ENCODE measurements at places on chromosomes 12 and 14.

DNA sequence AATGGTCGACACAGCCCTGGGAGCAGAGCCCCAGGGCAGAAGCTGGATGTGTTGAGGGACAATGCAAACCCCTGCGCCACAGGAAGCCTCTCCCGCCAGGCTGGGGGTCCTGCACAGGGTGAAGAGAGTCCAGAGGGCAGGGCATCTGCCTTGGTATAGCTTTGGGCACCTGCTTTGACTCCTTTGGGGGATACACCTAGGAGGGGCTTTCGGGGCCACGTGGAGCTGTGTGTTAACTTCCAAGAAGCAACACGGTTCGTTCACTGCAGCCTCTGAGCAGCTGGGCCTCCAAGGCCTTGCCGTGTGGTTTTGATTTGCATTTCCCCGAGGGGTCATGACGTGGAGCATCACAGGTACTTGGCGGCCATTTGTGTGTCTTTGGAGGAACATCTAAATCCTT, 5.8 kb upstream of the PUS1 start:
- no peak for DNase-seq

GRCh38 chr12:81596558-81596957, 162.6 kb downstream of the PPFIA2 start:
- DNase-seq, result no peak

DNA sequence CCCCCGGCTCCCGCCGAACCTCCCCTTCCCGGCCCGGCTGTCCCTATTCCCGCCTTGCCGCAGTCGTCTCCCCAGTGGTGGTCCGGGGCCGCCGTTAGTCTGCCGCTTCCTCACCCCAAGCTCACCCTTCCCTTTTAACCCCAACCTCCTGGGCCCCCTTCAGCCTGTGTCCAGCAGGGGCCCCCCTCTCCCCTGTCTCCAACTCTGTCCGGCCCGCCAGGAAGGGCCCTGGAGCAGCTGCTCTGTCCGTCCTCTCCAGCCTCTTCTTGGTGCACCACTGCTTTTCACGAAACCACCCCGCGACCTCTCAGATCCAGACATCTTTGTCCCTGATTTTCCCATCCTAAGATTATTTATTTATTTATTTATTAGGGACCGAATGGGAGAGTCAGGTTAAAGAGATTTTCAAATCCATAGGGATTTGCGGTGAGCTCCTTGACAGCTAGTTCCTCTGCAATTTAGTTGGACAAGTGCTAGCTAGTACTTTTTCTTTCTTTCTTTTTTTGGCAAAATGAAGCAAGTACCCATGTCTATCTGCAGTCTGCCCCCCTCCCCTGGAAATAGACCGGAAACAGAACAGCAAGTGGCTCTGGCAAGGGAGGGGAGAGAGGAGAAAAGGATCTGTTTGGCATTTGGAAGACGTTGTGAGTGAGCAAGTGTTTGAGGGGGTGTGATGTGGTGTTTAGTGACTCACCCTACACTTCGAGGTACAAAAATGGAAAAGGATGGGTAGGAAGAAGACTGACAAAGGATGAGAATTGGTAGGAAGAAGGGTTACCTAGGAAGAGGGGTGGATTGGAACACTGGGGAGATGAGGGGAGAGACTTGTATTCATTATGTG, 632 bp downstream of the UBR7 start:
- DNase-seq, result no peak

DNA sequence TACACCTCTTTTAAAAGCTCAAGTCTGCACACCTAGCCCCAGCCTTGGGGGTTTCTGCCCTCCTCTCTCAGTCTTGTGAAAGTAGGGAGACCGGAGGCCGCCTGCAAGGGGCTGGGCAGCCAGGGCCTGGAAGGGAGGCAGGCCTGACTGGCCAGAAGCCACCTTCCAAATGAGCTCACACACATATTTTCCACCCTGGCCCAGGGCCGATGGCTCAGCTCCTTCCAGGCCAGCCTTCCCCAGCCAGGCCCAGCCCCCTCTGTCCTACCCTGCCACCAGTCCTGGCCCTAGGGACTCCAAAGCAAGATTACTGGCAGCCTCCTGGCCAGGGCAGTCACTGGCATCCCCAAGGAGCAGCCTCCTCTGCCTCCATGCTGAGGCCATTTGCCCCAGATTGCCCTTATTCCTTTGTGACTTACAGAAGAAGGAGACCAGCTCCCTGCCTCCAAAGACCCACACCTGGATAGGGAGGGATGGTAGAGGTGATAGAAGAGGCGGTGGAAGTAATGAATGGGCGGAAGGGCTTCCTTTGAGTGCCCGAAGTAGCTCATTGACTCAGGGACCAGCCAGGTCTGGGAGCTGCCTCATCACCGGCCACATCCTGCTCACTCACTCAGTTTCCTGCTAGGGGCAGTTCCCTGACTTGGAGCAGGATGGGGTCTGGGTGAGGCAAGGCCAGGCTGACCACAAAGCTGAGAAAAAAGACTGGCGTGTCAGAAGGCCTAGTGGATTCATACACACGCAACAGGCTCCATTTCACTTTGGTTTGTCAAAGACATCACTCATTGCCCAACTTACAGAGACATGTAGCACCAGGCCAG, 14.8 kb downstream of the MMP14 start:
- no peak for DNase-seq

GRCh38 chr14:105299654-105300541, 903 bp downstream of the BRF1 start:
- peak; percentile 20 for DNase-seq

- DNase-seq, result no peak
Observed at GRCh38 chr12:52062167-52063081, 7.4 kb upstream of the ATG101 start.

GRCh38 chr12:45663455-45663854, 66.1 kb upstream of the ARID2 start:
- no peak for DNase-seq

GRCh38 chr12:51295651-51296050, 25.4 kb upstream of the SMAGP start:
- DNase-seq, result no peak

- no peak for DNase-seq
Observed at GRCh38 chr12:94801745-94802144, 151.4 kb upstream of the TMCC3 start.

GRCh38 chr14:58571769-58572472, 65.8 kb upstream of the DACT1 start:
- DNase-seq, result no peak

DNA sequence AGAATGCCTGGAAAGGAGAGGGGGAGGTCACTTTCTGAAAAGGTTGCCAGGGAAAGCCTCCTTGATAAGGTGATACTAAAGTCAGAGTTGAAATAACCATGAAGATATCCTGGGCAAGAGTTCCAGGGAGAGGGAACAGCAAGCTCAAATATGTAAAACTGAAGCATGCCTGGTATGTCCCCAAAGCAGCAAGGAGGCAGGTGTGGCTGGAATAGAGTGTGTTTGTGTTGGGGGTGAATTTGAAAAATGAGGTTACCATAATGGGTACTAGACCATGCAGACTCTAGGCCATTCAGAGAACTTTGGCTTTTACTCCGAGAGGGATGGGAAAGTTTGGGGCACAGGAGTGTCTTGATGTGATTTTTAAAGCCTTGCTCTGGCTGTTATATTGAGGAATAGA, 66.7 kb upstream of the PTCSC3 start:
- DNase-seq, result no peak

GRCh38 chr12:43856972-43857371, 21.1 kb downstream of the TMEM117 start:
- DNase-seq, result no peak

DNA sequence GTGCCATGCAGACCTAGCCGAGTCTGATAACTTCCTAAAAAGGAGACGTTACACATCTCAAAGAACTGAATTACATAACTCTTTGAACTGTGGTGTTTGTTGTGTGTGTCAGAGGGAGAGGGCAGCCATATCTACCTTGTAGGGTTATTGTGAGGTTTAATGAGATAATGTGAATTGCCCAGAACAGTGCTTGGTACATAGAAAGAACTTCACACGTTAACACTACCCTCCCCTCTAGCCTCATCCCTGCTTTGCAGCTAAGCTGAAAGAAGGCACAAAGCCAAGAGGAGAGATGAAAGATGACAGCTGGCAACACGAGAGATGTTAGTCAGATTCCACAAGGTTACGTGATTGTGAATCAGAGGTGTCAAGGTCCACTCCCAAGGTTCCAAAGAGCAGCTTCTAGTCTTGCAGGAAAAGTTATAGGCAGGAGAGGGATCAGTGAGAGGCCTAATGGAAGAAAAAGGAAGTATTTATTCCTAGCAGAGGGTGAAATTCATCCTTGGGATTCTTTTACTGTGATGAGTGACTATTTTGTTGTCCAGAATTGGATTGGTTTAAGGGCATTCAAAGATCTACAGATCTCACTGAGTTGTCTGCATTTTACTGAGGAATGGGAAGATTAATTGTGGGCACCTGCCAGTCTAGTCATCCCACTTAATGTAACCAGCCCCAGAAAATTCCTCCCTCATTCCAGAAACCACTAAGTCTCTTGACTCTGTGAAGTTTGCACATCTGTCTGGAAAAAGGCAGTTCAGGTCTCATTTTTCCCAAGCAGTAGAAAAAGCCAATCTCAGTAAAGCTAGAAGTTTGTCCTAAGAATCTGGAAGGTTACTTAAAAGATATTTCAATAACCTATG, 25.9 kb upstream of the WNK1 start:
- no peak for DNase-seq

- DNase-seq, result no peak
Observed at GRCh38 chr14:23421594-23421993, 13.5 kb upstream of the MYH6 start.

- no peak for DNase-seq
Observed at GRCh38 chr12:108646600-108647579, 13.2 kb upstream of the SELPLG start.

DNA sequence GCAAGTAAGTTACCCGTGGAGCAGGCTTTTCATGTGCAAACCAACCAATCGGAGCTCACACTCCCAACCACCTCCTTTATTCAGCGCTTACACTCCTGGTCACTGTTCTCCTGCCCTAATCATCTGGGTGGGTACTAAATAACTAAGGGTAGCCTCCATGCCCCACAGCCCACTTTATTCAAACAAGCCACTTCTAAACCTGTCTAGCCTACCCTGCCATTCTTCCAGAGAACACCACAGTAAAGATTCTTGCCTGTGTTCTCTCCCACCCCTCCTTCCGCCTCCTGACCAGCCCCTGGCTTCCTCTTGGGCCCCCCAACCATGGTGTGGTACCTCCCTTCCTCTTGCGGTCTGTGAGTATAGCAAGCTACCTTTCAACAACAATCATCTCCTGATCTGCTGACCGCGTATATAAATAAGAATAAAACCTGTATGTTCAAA, 581.9 kb downstream of the VRK1 start:
- DNase-seq, result no peak

DNA sequence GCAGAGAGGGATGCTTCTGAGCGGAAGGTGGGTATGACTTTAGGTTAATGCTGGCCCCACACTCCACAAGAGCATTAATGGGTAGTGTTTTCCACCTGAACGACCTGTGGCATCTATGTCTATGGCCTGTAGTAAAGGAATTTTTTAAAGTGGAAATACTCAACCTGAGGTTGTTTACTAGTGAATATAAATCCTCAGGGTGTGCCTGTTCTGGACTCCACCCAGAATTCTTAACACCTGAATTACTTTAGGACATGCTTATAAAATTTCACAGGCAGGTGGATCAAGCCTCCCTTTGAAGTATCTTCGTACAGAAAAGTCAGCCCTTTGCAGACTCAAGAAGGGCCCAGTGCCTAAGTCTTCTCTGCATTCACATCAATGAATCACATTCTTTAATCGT, 196.1 kb downstream of the ESR2 start:
- DNase-seq, result no peak

- no peak for DNase-seq
Observed at GRCh38 chr14:85042301-85042700, 487.6 kb upstream of the FLRT2 start.

All from T-helper 9 cell (primary cell).